GM04503 (cell line): ENCODE measurements at places on chromosomes 7 and 10.

GRCh38 chr7:26284995-26285632 lies 6.5 kb upstream of the SNX10 start:
- DNase-seq = no peak

GRCh38 chr10:121437596-121437995 lies 160.6 kb downstream of the FGFR2 start:
- DNase-seq = no peak

DNA sequence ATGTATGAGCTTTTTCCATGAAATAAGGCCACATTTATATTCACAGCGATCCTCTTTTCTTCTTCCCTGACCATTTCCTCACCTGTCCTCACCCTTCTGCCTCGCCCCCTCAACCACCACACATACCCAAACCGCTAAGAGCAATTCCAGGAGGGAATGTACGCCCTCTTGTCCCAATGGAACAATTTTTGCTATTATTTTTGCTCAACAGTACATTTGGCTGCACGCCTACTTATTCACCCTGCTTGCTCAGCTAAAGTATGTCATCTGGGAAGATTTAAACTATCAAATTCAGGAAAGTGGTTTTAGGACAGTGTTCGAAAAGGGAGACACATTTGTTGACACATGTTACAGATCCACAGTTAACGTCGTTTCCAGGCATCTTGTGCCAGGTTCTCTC lies 252.7 kb downstream of the NEBL start:
- no peak for DNase-seq

DNA sequence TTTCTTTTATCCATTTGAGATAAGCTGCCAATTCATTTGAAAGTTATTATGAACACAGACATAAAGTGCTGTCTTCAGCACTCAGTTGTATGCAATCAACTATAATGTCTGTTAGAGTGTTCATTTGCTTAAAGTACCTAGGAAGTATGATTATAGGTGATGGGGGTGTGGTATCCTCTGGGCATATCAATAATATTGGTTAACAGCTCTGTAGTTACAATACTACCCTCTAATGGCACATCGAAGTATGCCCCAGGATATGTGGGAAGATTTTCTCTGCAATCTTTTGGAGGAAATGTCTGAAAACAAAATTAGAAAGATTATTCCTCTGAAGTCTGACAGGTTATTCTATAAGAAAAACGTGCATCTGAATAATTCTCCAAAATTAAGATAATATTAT lies 429.7 kb downstream of the ARL4A start:
- DNase-seq = no peak

GRCh38 chr7:129680400-129680799 lies 68.9 kb downstream of the NRF1 start:
- DNase-seq = no peak

DNA sequence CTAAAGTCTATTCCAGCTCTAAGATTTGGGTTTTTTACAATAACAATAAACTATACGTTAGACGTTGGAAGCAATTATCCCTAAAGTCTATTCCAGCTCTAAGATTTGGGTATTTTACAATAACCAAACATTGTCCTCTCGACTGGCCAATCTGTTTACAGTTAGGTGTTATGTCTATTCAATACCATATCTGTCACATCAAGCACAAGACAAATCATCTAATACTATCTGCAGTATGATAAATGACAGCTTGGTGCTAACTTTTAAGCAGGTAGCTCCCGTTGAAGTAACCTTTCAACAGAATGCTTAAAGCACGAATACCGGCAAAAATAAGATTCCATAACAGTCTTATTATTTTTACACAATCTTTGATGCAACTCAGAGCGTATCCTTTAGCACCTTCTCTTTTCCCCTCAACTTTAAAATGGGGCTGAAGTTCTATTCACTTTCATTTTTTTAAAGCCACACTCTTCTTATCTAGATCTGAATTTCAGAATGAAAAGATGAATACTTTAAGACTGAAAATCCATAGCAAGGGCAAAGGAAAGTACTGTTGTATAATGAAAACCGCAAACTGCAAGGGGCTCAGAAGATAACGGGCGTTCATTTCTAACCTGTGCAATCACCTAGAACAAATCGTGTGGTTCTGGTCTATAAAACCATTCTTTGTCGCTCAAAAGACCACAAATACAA lies 925 bp downstream of the H2AZ2 start:
- no peak for DNase-seq

- DNase-seq = no peak
Measured at GRCh38 chr10:35465673-35466072, 129.4 kb downstream of the CCNY start.

DNA sequence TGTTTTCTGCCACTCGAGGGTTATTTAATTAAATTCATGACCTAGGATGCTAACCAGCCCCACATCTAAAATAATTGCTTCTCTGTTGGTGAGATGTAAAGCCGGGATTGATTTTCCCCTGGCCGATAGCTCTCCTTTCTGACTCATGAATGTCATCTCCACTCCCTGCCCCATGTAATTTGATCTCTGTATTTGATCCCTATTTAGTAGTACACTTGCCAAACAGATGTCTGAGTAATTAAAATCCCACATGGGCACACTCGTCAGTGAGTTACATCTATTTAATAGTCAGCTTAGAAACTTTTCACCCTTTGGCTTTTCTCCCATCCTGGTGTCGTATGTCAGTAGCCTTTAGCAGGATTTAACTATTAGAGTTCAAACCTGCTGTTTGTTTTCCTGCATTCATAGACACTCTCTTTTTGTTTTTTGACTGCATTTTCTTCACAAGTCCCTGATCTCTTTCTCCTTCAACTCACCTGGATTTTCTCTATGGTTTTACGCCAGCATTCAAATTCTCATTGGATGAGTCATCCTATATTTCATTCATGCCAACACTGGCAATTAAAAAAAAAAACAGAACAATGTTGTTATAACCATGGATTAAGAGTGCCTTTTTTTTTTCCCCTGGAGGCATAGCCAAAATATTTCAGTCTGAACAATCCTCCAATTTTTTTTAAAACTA lies 82.7 kb downstream of the SPAG6 start:
- DNase-seq = peak; percentile 90

- DNase-seq = no peak
Measured at GRCh38 chr10:118950190-118950680, 79.3 kb upstream of the NANOS1 start.

DNA sequence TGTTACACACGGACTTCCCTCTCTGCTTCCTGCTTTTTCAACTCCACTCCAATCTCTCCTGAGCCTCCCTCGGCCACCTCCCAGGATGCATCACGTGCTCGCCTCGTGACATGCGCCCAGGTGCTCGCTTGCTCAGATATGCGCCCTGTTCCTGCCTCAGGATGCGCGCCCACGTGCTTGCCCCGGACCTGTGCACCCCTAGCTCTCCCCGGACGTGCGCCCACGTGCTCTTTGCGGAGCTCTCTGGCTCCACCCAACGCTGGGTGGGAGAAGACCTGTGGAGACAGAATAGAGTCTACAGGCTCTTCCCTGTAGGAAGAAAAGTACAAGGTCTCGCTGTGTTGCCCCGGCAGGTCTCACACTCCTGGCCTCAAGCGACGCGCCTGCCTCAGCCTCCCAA lies 23.1 kb downstream of the PARD3 start:
- DNase-seq = no peak

DNA sequence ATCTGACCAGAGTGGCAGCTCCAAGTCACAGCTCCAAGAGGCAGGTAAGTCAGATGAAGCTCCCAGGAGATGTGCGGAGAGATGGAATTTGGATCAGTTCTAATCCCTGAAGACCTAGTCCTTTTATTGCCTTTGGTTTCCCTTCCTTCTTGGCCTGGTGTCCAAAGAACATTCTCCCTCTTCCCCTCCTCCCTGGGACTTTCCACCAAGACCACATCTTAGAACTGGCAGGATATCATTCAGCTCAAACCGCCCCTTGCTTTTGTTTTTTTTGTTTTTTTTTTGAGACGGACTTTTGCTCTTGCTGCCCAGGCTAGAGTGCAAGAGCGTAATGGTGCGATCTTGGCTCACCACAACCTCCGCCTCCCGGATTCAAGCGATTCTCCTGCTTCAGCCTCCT lies 190.8 kb downstream of the GFRA1 start:
- no peak for DNase-seq

GRCh38 chr7:122412441-122412840 lies 107.9 kb upstream of the FEZF1 start:
- DNase-seq = no peak

DNA sequence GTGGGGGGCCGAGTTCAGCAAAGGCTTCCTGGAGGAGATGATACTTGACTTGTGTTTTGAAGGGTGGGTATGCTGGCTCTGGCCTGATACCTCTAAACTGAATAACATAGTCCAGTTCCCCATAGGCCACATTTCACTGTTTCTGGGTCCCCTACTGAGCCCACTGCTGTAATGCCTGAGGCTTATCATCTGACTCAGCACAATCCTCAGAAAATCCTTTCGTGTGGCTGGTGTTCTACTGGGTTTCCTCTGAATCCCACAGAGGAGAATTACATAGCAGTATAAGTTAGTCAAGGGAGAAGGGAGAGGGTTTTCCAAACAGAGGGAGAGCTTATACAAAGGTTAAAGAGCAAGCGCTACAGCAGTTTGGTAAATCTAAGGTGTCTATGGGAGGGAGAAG lies 2.8 kb upstream of the R3HCC1L start:
- no peak for DNase-seq

DNA sequence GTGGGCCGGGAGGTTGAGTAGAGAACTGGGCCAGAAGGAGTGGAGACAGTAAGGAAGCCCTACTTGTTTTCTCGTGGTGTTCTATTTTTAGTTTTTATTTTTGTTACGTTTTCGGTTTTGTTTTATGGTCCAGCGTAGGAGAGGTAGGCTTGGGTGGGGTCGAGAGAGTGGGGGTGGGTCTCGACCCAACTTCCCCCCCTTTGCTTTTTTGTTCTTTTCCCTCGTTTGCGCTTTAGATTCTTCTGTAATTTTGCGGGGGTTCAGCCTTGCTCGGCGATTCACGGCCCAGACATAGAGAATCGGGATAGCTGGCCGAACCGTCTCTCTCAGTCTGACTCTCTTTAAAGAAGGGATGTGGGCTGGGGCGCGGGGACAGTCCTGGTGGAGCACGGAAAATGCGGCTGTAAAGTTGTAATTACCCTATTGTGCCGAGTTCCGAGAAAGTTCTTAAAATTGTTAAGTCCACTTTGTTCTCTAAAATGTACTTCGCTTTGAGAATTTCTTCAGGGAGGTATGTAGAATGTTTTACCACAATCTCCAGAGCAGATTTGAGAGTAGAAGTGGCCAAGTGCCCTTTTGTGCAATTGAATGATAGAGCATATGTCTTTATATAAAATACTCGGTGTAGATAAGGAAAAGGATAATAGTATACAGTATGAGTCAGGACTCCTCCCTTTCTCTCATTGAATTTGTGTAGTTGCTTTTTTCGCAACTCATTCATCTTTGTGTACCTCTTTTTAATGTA lies 816 bp downstream of the DMTF1 start:
- DNase-seq = no peak

DNA sequence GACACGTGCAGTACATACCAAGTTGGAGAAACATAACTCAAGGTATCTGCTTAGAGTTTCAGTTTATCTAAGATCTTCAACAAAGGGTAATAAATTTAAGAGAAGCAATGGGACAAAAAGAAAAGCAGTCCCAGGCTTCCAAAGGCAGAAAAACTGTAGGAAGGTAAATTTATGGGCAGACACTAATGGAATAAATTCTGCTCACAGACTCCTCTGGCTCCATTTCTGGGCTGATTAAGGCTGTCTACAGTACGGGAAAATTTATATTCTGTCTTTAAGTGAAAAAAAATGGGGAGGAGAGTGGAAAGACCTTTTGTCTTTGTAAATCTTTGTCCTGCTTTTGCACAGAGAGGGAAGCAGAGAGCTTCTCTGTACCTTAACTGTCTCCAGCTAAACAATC lies 587.5 kb upstream of the IGFBP3 start:
- DNase-seq = no peak

- no peak for DNase-seq
Measured at GRCh38 chr7:155097338-155097737, 27.2 kb downstream of the HTR5A start.

DNA sequence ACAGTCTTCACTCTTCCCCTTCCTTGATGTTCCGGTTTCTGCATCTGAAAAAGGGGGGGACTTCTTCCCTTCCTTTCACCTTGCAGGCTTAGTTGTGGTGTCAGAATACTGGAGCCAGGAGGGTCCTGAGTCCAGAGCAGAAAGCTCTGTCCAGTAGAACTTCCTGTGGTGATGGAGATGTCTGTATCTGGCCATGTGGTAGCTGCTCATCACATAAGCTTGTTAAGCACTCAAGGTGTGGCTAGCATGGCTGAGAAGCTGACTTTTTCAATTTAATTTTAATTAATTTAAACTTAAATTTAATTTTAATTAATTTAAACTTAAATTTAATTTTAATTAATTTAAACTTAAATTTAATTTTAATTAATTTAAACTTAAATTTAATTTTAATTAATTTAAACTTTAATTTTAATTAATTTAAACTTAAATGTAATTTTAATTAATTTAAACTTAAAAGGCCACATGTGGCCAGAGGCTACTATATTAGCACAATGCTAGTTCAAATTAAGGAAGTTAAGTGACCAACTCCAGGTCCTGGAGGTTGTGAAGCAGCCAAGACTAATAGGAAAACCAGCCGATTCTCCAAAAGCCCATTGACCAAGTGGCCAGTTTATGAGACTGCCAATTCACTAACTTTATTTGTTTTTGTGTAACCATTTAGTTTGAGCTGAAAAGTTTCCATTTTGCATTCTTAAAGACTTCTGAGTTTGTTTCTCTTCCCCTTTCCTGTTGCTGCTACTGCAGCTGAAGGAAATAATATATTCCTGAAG lies 16.3 kb downstream of the MSRB2 start:
- no peak for DNase-seq

DNA sequence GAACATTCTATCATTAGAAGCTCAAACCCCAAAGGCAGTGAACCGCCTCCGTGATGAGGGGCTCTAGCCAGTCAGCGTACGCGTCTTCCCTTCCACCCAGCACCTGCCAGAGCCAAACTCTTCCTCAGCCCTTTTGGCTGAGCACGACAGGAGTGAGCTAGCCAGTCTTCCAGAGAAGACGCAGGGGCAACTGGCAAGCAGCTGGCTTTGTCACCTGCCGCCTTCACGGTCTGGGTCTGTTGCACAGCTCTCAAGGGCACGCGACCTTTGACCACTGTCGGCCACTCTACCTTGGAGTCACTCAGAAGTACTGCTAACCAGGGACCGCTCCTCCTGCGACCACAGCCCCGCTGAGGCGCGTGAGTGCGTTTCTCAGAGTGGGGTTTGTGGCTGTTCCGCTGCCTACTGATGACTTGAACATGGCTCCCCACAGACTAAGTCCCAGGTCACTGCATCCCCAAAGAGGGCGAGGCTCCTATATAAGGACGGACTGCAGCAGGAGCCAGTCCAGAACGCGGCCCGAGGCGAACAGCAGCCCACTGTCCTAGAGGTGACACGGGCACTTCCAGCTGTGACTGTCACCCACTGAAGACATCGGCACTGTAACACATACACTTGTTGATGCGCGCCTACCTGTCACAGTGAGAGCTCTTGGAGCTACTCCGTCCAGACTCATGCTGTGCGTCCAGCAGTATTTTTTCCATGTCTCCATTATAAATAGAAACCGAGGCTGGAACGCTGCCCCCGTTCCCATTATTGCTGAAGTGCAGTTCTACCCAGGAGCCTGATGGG lies 8.4 kb downstream of the BNIP3 start:
- DNase-seq = no peak

- no peak for DNase-seq
Measured at GRCh38 chr10:74238031-74238431, 87.0 kb downstream of the ADK start.
